AG10803 (cell line): ENCODE measurements at places on chromosomes 13 and 19.

DNA sequence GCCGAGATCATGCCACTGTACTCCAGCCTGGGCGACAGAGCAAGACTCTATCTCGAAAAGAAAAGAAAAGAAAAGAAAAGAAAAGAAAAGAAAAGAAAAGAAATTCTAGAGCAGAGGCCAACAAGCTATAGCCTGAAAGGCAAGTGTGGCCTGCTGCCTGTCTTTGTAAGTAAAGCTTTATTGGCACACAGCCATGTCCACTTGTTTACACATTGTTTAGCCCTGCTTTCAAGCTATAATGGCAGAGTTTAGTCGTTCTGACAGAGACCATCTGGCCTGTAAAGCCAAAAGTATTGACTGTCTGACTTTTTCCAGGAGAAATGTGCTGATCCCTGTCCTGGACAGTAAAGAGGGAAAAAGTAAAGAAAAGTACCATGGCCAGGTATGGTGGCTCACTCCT lies 18.3 kb downstream of the NWD1 start:
- DNase-seq = no peak

DNA sequence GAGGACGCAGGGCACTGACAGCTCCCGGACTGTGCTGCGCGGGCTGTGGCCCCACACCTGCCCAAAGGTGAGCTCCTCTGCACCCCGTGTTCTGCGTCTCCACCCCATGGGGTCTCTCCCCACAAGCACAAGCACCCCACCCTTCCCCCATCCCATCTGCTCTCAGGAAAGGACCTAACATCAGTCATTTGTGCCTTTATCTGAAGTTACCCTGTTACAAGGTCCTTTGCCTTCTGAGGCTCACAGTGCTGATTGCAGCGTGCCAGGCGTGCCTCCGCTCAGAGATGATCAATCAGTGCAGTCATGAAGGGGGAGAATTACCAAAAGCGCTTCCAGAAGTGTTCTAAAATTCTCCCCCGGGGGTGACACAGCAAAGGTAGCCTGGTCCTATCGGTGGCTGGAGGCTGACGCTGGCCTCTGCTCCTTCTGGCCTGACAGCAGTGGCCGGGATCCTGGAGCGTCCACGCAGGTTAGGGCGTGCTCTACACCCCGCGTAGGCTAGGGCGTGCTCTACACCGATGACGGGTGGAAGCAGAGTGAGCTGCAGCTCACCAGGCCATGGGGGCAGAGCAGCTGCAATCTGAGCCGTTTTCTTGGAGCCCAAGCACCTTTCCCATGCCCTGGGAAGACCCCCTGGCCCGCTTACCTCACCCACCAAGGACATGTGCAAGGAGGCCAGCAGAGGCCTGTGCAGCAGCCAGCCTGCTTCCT lies 84.7 kb upstream of the TM9SF2 start:
- DNase-seq = no peak

DNA sequence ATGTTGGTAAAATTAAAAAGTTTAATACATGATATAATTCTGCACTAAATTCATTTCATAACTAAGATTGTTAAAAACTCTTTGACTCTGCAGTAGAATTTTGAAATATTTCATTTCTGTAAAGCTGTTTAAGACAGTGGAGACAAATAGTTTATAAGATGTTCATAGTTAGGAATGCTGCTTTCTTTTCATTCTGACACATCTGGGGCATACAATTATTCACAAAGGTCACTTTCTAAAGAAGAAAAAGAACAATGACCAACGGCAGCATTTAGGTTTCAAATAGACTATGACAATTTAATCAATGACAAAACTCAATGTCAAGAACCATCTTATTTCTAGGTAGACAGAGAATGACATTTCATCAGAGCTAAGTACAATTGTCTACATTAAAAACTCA lies 1422.1 kb downstream of the PCDH9 start:
- no peak for DNase-seq

GRCh38 chr19:28394725-28395124 lies 818.2 kb downstream of the UQCRFS1 start:
- no peak for DNase-seq
